ENCODE measurements at places on chromosomes 3 and 15. TPM values are rescaled to one million over a fixed set of nuclear protein-coding genes. Genes with fewer than 3 reads are reported as not detected.

CCDC13 gene
- 1.0 TPM for total RNA-seq

DNA sequence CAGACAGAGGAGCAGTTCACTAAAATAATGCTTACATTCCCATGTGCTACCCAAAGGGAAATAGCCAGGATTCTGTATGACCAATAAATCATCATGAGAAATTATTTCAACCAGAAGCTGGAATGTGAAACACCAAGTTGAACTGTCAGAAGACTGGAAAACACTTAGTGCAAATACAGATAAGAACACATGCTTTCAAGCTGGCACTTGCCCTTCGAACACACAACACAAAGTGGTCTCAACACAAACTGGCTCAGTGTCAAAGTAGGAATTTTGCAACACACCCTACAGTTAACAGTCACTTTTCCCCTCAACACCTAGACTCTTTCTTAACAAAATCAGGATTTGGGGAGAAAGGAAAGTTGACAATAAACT lies 1.3 kb downstream of the FSD2 start:
- no peak for DNase-seq

DNA sequence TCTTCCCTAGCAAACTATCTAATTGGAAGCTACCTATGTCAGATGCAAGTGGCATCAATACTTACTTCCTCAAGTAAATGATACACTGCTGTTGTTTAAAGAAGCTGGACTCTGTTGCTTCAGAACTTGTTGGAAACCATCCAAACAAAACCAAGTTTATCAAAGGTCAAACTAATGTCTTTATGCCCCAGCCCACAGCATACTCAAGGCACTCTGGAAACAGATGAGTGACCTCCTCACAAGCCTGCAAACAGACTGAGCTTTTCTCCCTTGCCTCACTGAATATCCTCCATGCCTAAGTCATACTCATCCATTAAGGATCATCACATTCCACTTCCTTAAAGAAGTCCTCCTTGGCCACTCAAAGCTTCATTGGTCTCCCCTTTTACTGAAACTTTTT lies 107.4 kb upstream of the ACP3 start:
- no peak for DNase-seq

ITIH4 gene
- total RNA-seq: 8.0 TPM

- DNase-seq: no peak
These were observed 67.0 kb downstream of the CHAC1 start for GRCh38 chr15:41020311-41020710.

GRCh38 chr15:88401251-88401995 lies 65.8 kb downstream of the MRPL46 start:
- no peak for DNase-seq

DNA sequence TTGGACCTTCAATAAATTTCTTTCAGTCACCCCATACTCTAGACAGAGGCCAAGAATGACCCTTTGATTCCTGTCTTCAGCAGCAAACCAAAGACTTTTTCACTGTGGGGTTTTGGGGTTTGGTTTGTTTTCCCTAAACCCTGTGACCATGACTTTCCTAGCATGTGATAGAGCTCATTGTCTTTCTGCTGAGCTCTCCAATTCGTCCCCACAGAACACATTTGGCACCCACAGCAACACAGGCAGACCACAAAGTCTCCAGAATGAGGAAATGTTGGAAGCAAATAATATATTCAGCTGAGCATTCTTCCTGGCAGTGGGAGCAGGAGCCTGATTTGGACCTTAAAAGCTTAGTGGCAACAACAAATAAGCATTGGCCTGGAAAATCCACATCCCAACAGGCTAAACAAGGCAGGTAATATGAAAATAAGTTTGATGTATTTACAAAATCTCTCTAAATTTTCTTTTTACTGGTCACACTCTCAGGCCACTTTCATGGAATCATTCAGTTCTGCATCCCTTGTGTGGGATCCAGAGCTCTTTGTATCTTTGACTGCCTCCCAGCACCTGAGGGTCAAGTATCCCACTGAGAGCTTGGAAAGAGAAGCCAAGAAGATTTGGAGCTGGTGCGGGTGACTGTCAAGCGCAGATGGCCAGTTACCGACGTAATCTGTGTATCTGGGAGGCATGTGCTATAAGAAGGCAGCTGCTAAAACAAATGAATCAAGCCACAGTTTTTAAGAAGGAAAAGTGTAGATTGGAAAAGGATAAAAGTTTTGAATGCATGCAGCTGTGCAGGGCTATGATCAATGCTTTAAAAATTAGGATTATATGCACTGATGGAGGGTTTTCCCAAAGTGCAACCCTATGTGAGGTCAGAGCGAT lies 36.5 kb upstream of the CPB1 start:
- no peak for DNase-seq

KCNH8 gene
- 30.9 TPM for total RNA-seq

HGD gene
- not detected for total RNA-seq

- no peak for DNase-seq
These were observed 14.2 kb downstream of the THRB start for GRCh38 chr3:24480497-24480896.

FOXL2 gene
- not detected for total RNA-seq

ADAMTS7 gene
- 181 TPM for total RNA-seq

DNA sequence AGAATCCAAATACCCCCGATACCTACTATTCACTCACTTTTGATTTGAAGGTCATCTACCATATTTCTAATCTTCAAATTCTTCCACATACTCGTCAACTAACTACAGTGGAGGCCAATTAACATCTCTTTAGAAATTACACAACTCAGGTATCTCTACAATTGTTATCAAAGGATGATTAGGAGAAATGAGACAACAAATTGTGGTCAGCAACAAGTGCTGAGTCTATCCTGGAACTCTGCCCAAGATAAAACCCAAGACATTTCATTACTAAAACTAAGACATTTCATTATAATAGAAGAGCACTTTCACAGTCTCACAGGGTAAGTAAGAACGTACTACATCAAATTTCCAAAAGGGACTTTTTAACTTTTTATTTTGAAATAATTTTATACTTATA lies 100.0 kb downstream of the TBC1D5 start:
- DNase-seq: no peak

DNA sequence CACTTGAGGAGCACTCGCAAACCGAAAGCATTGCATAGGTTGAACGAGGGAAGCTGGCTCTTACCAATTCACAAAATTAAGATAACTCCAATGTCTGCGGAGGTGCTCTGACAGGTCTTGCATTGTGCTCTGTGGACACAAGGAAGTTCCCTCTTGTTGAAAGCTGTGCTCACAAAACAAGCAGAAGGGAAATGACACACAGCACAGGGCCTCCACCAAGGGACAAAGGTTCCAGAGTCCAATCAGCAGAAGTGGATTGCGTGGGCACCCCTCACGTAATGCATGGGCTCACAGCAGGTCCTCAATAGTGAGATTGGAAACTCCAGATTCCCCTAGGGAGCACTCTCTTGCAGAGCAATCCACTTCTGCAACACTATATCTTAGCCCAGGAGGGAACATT lies 89.9 kb downstream of the ATP10A start:
- no peak for DNase-seq

GRCh38 chr3:4591669-4592068 lies 98.5 kb downstream of the ITPR1 start:
- no peak for DNase-seq

CTDSPL gene
- total RNA-seq: 6.6 TPM

DNA sequence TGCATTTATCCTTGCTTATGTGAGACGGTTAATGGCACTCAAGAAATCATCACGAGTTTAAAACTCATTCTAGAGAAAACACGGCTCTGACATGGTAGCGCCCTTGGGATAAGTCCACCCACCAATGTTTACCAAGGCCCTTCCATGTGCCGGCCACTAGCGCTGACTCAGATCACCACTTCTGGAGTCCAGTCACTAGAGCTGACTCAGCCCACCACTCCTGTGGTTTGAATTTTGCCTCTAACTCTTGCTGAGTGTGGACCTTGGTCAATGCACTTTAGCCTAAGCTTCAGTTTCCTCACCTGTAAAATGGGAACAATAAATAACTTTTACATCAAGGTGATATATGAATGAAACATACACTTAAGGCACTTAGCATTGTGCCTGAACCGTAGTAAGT lies 358.4 kb upstream of the PROK2 start:
- no peak for DNase-seq
